Stimulated activated CD8-positive, alpha-beta memory T cell treated with anti-CD3 and anti-CD28 coated beads, Interleukin-15, amount 100 ng/mL, for 4 hours (primary cell): ENCODE measurements at places on chromosomes 5 and 9.

- DNase-seq: no peak
Measured at GRCh38 chr5:81393783-81394718, at the start of gene ACOT12. ACOT12 (minus strand) TSS chr5:81394134; CDS start chr5:81394114, 20 bp downstream.

DNA sequence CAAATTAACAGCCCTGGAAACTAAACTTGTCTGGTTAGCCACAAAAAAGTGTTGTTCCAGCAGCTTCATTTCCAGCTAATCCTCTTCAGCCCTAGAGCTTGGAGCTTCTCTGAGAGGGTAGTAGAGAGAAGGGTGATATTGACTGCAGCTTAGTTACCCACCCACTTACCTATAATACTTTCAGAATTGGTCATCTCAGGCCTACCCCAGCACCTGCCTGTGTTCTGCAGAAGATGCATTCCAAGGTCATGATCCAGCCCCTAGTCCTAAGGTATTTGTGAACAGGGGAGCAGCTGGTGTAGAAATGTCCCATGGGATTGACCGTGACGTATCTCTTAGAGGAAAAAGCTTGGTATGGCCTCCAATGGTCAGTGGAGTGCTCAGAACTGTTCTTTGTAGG is 289.0 kb downstream of the NR3C1 start:
- DNase-seq: no peak

GRCh38 chr5:38776149-38776896 is 69.5 kb upstream of the OSMR start:
- DNase-seq: no peak

DNA sequence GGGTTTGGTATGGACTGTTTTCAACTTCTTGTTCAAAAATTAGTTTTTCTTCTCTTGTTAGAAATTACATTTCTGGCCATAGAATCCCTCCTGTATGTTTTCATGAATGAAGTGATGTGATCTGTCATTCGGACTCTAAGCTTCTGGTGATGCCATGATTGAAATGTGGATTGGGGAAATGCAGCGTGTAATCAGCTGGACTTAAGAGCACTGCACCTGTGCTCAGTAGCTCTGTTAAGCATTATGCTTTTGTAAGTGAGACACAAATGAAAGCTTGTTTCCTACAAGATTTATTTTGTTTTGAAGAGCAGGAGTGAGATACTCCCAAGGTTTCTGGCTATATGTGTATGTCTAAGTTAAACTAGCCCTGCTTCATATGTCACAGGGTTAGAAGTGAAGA is 24.0 kb upstream of the FAM120AOS start:
- DNase-seq: no peak

GRCh38 chr9:33273266-33273971 is 8.6 kb downstream of the CHMP5 start:
- no peak for DNase-seq

DNA sequence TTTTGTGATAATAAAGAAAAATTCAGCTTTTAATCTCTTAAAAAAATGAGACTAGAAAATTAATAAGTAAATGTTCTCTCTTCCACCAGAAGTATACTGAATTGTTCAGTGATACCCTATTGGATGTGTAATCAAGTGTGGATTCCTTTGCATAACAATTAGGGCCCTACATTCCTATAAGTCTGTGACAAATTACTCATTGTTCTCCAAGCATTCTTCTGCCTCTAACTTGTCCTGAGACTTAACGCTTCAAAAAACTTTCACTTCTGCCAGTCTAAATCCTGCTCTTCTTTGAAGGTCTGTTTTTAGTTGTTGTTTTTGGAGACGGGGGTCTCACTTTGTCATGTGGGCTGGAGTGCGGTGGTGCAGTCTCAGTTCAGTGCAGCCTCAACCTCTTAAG is 9.2 kb upstream of the DDX46 start:
- DNase-seq: no peak

DNA sequence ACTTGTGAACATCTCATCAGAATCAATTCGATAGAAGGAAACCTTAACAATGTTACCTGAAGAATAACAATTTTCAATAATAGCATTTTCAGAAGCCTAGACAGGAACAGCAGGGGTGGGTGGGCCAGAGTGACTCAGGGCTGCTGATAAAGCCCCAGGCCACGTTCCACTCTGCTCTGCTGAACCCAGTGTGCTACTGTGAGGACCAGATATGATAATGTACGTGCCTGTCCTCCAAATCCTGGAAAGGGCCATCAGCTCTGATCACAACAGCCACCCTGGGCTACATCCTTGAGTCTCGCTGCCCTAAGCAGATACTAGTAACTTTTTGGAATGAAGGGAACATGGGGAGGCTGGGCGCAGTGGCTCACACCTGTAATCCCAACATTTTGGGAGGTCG is 91.3 kb downstream of the PRRT1B start:
- DNase-seq: no peak

- DNase-seq: no peak
Measured at GRCh38 chr9:96021551-96022444, 146.3 kb downstream of the ERCC6L2 start.

GRCh38 chr5:23314827-23315226 is 192.6 kb upstream of the PRDM9 start:
- DNase-seq: no peak

DNA sequence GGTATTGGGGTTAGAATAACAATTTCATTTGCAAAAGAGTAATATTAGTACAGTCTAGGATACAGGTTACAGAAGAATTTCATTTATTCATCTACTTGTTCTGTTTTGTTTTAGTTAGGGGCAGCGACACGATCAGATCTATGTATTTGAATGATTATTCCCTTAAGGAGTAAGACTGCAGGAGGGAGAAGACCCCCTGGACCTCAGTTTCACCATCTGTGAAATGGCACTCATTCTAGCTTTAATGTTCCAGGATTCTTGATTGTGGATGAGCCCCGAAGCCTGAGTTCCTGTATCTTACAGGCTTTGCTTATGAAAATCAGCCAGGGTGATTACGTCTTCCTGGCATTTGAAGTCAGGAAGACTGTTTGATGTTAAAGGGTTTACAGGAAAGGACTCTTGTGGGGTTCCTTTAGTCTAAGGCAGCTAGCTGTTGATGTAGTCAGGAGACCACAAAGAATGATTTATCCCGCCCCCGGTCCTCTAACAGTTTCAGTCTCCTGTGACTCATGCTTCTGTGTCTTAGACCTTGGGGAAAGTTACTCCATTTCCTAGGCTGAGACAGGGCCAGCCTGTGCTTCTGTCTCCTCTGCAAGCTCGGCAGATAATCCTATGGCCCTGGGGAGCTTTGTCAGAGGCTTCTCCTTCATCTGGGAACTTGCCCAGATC is 11.5 kb downstream of the SMIM3 start:
- DNase-seq: peak; percentile 69

DNA sequence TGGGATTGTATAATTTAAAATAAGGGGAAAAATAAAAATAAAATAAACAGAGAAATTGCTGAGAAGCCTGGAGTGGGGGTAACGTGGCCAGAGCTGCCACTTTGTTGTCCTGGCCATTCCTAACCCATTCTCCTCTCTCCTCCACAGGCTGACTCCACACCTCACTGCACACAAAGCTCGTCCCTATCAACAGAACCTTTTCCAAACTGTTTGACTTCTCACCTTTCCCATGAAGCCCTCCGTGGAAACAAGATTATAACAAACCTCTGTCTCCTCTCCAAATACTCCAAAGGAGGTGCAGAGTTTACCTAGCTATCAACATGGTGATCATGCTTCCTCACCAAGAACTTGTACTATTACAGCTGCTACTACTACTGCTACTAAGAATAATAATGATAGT is 151.1 kb downstream of the GLIS3 start:
- no peak for DNase-seq

GRCh38 chr9:114884787-114885452 is 45.5 kb downstream of the TNFSF8 start:
- no peak for DNase-seq

GRCh38 chr9:105507096-105507790 is 50.7 kb upstream of the FKTN start:
- no peak for DNase-seq

DNA sequence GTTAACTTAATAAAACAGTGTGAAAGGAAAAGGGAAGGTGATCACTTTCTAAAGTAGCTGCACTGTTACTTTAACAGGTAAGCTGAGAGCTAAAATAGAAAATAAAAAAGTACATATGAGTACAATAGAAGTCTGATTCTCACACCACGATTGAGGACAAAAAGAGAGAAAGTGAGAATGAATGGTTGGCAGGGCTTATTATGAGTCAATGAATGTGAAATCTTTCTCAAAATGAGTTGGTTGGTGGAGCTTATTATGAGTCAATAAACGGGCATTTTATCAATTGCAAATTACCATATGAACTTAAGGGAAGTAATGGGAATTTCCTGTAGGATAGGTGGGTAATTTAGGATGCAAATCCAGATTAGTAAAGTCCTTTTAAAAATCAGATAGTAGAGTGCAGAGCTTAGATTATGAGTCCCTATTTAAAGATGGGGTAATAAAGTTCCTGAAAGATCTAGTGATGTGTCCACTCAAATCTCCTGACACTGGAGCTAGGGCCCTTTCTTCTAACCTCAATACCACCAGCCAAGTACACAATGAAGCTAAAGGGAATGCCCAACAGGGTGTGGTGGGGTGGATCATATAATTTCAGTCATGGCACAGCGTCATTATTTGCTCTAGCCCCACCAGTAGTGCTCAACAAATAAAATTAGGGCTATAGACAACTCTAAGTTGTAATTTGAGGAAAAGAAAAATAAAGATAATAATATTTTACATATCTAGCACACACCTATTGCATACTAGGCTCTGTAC is 21.1 kb upstream of the TLR4 start:
- no peak for DNase-seq

- peak; percentile 12 for DNase-seq
Measured at GRCh38 chr5:149831492-149831891, 101.4 kb downstream of the PPARGC1B start.

DNA sequence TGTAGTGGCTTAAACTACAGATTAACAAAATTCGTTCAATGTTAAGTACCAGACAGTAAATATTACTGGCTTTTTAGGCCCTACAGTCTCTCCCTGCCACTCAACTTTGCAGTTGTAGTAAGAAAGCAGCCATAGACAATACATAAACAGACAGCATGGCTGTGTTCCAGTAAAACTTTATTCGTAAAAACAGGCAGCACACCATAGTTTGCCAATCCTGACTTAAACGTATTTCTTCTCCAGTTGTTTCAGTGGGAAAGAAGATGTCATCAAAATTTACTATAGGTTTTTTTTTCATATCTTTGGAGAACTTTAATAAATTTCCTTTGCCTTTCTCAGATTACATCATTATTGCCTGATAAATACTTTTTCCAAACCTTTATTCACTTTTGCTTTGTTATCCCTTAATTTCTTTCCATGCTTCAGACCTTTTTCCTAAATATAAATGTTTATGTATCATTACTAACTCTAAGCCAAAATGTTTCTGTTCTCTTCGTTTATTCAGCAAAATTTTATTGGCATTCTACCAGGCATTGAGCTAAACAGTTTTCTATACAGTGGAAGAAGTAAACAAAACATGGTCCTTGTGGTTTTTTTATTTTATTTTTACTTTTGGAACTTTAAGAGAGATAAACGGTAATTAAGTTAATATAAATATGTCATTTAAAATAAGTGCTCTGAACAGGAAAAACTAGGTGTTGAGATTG is 64.5 kb downstream of the SLF1 start:
- DNase-seq: no peak

GRCh38 chr5:178194026-178194425 is 6.9 kb upstream of the GMCL2 start:
- DNase-seq: no peak

GRCh38 chr9:134188386-134189144 is 24.2 kb upstream of the RNU6ATAC start:
- no peak for DNase-seq

DNA sequence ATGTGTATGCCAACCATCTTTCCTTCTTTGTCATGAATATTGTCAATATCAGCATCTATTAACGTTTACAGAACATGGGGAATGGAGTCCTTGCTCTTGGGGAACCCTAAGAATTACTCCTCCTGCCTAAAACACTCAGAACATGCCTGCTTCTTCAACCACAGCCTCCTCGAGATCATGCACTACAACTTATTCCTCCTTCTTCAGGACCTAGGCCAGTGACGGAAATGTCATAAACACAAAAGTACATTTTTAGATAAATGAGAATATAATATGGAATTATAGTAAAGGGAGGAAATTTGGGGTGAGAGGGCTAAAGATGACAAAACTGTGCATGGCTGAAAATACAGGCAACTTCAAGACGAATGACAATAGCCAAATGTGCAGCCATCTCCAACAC is 3.1 kb upstream of the IFNK start:
- DNase-seq: no peak

DNA sequence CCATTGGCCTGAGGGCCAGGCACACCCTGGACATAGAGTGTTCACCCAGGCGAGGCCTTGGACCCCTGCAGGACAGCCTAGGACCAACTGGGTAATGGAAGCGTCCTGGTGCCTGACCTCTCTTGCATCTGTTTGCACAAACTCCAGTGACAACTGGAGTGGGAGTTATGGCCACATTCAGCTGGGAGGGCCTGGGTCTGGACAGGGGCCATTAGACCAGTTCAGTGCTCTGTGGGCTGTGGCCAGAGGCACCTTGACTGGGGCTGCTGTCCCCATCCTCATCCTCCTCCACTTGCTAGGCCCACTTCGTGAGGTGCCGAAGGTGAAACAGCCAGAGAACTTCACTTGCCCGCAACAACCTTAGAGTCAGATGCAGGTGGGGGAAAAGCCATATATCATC is 372.7 kb upstream of the IRX1 start:
- no peak for DNase-seq

DNA sequence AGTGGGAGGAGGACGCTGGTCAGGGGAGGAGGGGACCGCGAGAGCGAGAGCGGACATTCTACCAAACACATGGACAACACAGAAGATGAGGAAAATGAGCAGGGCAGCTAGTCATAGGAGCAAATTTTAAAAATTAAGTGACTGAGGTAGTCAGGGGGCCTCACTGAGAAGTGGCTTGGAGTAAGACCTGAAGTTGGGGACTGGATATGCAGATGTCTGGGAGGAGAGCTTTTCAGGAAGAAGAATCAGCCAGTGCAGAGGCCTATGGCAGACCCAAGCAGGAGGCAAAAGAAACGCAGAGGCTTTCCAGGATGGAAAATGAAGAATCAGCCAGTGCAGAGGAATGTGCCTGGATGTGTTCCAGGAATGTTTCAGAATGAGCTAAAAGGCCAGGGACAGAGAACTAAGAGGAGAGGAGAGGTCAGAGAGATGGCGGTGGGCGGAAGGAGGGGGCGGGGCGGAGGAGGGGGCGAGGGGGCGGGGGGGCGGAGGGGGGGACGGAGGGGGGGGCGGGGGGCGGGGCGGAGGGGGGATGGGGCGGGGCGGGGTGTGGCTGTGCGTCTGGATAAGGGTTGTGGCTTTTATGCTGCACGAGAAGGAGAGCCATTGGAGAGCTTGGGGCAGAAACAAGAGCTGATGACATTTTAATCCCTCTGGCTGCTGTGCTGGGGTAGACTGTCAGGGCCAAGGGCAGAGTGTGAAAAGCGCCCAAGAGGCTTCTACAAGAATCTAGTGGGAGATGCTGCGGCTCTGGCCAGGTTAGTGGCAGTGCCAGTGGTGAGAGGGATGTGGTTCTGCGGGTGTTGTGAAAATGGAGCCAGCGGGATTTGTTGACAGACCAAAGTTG is 129.6 kb downstream of the KCNIP1 start:
- no peak for DNase-seq

GRCh38 chr5:54313311-54314270 is 3.2 kb upstream of the ARL15 start:
- no peak for DNase-seq
